ENCODE measurements at places on chromosomes 1 and 21.

- no peak overlapping the region for H3K4me3 ChIP-seq
- H3K27ac ChIP-seq, result no peak overlapping the region
- H3K4me1 ChIP-seq, result no peaks in the 10 kb centered on the region
- H3K36me3 ChIP-seq, result no peaks in the 10 kb centered on the region
Observed at GRCh38 chr21:34157521-34157920, 84.1 kb downstream of the MRPS6 start.

DNA sequence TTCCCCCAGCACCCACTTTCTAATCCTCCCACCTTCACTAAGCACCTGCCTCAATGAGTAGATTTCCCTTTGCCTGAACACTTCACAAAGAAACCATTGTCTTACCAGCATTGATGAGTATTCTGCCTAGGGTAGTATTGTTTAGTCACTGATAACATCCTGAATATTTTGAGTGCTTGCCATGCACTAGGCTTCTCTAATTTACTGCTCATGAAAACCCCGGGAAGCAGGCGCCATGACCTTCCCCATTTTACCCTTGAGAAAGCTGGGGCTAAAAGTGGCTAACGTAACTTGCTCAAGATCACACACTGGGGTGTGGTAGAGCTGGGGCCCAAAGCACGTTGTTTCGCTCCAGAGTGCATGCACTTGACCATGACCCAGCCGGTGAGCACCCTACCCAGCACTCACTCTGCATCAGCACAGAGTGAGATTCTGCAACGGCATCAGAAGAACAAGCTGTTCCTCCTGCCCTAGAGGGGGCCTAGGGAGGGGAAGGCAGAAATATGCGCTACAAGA is 10.6 kb upstream of the F3 start:
- H3K36me3 ChIP-seq, result no peaks in the 10 kb centered on the region
- H3K27me3 ChIP-seq, result no peaks in the 10 kb centered on the region
- H3K27ac ChIP-seq, result no peak overlapping the region
- H3K4me3 ChIP-seq, result no peak overlapping the region
- DNase-seq, result no peak

GRCh38 chr1:152451254-152451653 is 37.2 kb upstream of the CRNN start:
- no peaks in the 10 kb centered on the region for H3K4me1 ChIP-seq
- no peaks in the 10 kb centered on the region for H3K36me3 ChIP-seq
- no peak for DNase-seq
- no peaks in the 10 kb centered on the region for H3K27me3 ChIP-seq

- H3K36me3 ChIP-seq, result peaks cover 13% of the 10 kb centered on the region
- no peak overlapping the region for H3K4me3 ChIP-seq
- no peak for DNase-seq
- H3K4me1 ChIP-seq, result no peaks in the 10 kb centered on the region
Observed at GRCh38 chr1:22531251-22531650, 32.0 kb upstream of the EPHA8 start.

All from CD8-positive, alpha-beta memory T cell (primary cell).